ENCODE measurements at places on chromosomes 16 and 17.

- peak; percentile 54 for DNase-seq
These were observed 3.7 kb downstream of the SLC52A1 start for GRCh38 chr17:5031365-5032082.

DNA sequence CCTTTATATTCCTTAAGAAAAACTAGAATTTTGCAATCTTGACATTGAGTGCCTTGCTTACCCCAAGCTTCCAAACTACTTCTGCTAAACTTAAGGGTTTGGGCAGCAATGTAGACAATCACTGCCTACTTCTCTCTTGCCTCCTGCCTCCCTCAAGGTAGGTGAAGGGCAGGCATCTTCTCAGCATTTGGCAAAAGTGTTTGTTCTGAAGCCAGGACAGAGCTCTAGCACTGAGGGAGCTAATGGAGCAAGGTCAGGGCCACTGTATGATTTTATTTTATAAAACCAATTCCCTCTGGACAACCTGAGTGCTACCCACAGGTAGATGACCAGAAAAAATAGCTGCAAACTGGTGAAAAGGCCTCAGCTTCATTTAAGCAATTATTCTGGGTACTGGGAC, 111.8 kb downstream of the IRX3 start:
- no peak for DNase-seq

DNA sequence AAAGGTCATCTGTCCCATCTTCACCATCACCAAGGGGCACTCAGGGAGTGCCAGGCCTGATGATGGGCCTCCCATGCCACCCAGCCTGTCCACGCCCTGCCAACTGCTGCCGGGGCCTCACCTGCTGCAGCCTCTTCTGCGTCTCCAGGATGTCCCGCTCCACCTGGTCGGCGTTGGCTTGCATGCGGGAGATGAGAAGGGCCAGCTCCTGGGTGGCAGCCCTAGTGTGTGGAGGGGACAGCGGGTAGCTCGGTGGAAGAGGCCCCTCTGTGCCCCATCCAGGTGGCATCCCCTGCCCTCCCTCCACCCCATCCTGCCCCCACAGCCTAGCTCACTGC, 3.2 kb downstream of the EVPL start:
- no peak for DNase-seq

GRCh38 chr16:12320298-12320706, 343.8 kb downstream of the SNX29 start:
- DNase-seq: no peak

- no peak for DNase-seq
These were observed 34.4 kb upstream of the RGS9 start for GRCh38 chr17:65102788-65103187.

DNA sequence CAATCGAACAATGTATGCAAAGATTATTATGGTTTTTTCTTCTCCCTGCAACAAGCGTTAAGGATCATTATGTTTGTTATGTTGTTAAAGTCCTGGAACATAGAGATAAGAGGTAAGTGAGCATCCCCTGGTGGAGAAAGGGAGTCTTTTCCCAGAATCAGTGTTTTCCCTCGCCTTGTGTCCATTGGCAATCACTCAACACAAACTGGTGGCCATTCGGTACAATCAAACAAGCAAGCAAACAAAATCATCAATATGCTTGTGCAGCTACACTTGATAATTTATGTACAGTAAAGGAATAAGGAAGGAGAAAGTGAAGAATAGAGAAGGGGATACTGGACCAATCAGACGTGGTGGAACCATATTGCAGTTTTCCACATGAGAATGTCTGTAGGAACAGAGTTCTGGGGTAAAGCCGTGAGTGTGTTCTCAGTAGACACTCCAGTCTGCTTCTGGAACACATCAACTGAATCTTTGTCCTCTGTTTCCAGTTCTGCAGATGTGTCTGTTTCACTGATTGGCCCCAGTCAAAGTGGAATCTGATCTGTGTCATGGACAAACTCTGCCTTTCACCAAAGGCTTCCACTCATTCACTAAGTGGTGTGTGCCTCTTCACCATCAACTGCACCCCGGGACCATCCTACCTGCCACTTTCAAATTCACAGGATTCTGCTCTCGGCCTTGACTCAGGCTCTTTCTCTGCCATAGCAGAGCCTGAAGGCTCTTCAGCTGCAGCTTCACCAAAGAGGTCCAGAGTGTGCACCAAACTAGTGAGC, 169.5 kb downstream of the AHSP start:
- DNase-seq: no peak

GRCh38 chr17:77349976-77350830, 209.4 kb downstream of the SEC14L1 start:
- no peak for DNase-seq

GRCh38 chr17:41315814-41316445, 420 bp upstream of the KRTAP17-1 start:
- DNase-seq: no peak

- DNase-seq: no peak
These were observed 32.9 kb downstream of the BAHCC1 start for GRCh38 chr17:81428121-81428515.

- no peak for DNase-seq
These were observed 26.9 kb downstream of the MINK1 start for GRCh38 chr17:4859816-4860625.

DNA sequence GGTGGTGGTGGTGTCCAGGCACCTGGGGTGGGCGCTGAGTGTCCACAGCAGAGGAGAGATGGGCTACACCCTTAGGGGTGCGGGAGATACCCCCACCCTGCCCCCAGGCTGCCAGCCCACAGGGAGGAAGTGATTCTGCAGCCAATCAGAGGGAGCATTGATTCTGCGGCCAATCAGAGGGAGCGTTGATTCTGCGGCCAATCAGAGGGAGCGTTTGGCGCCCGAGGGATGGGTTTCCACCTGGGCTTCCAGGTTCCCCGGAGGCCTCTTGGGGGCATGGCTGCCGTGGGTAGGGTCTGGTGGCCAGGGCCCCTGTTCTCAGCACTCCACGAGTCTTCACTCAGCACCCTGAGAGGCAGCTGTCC, 28.2 kb upstream of the ACSF3 start:
- DNase-seq: no peak

GRCh38 chr16:12471383-12471782, 332.3 kb downstream of the CPPED1 start:
- DNase-seq: no peak

- DNase-seq: no peak
These were observed 17.0 kb downstream of the MAP1LC3B start for GRCh38 chr16:87409153-87409552.

- DNase-seq: no peak
These were observed 11.1 kb downstream of the TLE7 start for GRCh38 chr16:71430744-71431143.

- peak; percentile 44 for DNase-seq
These were observed 1.5 kb downstream of the MRPL10 start for GRCh38 chr17:47829870-47830269.

DNA sequence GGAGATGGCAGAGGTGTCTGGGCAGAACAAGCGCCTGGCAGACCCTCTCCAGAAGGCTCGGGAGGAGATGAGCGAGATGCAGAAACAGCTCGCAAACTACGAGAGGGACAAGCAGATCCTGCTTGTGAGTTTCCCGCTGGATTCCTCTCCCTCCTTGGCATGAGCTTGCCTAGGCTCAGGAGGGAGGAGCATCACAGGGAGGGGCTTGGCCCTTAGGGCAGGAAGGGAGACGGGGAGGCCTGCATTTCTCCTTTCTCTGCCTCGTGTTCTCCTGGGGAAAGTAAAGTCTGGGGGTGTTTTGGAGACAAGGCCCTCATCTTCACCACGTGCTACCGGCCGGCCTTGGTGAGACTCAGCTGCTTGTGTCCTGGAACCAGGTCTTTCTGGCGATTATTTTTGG, 18.0 kb upstream of the DBNDD1 start:
- no peak for DNase-seq

- no peak for DNase-seq
These were observed 49.9 kb upstream of the CDR2 start for GRCh38 chr16:22424161-22424937.

- DNase-seq: no peak
These were observed 33.9 kb downstream of the ARHGAP27 start for GRCh38 chr17:45398800-45399199.

GRCh38 chr17:45248132-45248957, 13.5 kb downstream of the SPATA32 start:
- DNase-seq: peak; percentile 65

DNA sequence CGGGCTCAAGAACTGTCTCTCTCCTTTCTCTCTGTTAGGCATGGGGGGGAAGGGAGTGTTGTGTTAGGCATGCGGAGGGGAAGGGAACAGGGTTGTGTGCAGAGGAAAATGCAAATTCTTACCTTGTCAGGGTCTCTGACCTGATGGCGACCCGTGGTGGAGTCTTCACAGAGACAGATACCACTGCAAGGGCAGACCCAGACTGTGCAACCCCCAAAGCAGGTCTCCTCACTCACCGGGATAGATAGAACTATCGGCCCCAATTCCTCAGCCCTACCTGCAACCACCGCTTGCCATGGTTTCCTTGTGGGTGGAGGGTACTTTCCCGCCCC, 9.6 kb upstream of the MPP2 start:
- no peak for DNase-seq

GRCh38 chr17:62140836-62141235, 75.8 kb upstream of the MED13 start:
- DNase-seq: no peak

DNA sequence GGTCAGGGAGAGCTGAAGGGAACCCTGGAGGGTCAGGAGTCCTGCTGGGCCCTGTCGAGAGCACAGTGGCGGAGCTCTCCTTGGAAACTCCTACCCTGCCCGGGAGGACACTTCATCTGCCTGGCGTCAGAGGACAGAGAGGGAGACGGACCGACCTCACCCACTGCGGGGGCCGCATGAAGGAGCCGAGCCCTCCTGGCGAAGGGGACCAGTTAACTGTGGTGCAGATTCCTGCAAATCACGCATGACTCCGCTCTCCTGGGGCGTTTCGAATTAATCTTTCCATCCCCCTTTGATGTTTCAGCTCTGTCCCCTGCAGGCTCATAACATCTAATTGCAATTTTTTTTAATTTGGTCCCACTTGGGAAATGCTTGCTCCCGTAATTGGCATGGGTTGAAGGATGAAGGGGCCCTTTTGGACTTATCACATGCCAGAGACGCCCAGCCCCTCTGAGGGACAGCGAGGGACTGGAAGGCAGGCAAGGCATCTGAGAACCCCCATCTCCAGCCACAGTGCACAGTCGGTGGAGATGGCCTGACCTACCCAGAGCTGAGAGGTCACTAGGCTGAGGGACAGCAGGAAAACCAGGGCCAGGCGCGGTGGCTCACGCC, 26.5 kb downstream of the RPH3AL start:
- DNase-seq: no peak

DNA sequence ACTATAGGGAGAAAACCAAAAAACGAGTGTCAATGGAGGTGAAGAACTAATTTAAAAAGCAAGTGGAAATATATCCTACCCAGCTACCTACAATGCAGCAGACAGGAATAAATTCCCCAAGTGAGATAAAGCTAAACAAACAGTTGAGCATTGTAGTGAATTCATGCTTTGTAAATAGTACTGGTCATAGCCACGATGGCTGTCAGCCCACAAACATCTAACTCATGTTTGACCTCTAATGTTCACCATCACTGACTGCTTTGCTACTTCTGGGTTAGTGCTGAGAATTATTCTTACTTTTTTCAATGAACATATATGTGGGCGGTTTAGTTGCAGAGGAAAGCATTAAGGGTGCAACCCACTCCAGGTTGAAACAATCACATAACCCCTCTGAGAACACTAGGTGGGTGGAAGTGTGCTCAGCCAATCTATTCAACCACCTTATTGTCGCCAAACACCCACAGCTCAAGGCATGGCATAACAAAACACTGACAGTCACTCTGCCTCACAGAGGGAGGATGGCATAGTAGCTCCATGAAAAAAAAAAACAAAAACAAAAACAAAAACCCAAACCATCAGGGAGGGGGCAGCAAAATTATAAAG, 264.1 kb downstream of the ZFHX3 start:
- no peak for DNase-seq

GRCh38 chr17:19654896-19655295, 6.3 kb downstream of the ALDH3A2 start:
- DNase-seq: no peak

DNA sequence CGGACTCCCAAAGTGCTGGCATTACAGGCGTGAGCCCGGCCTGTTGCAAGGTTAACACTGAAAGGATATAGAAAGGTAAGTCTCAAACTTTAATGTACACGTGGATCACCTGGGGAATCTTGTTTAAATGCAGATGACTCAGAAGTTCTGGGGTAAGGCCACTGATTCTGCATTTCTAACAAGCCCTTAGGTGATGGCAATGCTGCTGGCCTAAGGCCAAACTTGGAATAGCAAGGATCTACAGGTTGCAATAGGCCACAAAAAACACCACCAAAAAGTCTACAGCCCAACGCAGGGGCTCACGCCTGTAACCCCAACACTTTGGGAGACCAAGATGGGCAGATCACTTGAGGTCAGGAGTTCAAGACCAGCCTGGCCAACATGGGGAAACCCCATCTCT, 4.2 kb downstream of the CMTM4 start:
- no peak for DNase-seq

GRCh38 chr16:89361751-89362539, 128.4 kb downstream of the ANKRD11 start:
- no peak for DNase-seq

DNA sequence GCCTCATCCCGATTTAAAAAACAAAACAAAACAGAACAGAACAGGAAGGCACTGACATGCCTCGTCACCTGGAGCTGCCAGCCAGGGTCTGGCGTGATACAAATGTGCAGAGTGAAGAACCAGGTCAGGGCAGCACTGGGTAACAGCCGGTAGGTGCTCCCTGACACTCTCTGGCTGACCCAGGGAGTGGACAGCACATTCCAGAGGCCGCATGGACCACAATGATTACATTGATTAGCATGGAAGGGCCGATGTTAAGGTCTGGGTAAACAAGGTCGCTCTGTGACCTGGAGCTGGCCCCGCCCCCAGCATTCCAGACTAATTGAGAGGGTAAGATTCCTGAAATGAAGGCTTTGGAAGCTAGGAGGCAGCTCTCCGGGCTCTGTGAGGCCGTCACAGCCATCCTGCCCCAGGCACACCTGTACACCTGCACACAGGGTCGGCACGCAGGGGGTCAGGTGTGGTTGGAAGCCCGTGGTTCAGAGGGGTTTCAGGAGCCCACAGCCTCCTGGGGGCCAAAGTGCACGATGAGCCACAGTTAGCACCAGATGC, 21.4 kb downstream of the PIEZO1 start:
- no peak for DNase-seq

DNA sequence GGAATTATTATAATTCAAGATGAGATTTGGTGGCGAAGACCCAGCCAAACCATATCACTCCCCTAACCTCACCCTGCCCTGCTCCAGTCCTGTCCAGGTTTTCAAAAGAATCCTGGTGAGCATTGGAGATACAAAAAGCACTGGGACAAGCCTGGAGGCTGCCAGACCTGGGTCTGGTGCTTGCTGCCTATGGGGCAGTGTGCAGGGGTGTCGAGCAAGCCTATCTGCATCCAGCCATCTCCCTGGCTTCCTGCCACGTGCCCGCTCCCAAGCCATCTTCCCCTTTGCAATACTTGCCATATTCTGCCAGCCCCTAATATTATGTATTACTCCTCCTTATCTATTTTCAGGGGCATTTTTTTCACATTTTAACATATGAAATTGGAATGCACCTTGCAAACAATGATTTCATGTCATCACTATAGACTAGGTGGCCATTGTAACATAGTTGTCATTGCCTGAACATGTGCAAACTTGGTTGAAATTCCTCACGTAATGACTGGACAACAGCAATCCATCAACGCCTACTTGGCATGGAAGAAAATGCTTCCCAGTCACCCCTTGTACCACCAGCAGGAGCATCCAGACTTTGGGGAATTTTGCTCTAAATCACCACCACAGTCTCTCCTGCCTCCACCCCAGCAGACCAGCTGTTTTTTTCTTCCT, 8.1 kb upstream of the KDM8 start:
- DNase-seq: no peak

- no peak for DNase-seq
These were observed 319.3 kb downstream of the CPPED1 start for GRCh38 chr16:12484426-12484825.

GRCh38 chr16:1153480-1154160, 714 bp downstream of the CACNA1H start:
- DNase-seq: no peak
